ENCODE measurements at places on chromosomes 1 and 21.

- DNase-seq: no peak
These were observed 42.6 kb downstream of the AHDC1 start for GRCh38 chr1:27561124-27561899.

DNA sequence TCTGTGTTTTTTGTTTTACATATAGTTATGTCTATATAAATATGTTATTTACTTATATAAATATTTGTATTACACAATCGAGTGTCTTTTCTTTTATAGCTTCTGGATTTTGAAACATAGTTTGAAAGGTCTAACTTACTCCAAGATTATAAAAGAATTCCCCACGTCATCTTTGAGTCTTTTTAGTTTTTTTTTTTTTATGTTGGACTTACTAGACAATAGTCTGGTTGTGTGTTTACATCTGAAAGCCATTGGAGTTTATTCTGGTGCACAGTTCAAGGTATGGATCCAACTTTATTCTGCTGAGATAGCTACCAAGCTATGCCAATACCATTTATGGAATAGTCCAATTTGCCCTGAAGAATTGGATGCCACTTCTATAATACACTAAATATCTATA is 26.1 kb upstream of the RCAN3 start:
- DNase-seq: no peak

- DNase-seq: no peak
These were observed 481.1 kb downstream of the PTBP2 start for GRCh38 chr1:97202481-97203380.

GRCh38 chr1:202252271-202252670 is 58.7 kb downstream of the LGR6 start:
- DNase-seq: no peak

- DNase-seq: no peak
These were observed 109.2 kb downstream of the CSMD2 start for GRCh38 chr1:34055818-34056217.

Data from coronary artery (tissue), 2 donors.